ENCODE measurements at places on chromosomes 3 and 15.

GRCh38 chr3:21158861-21159542 lies 592.0 kb downstream of the ZNF385D start:
- DNase-seq = no peak

GRCh38 chr3:171172070-171172469 lies 145.6 kb upstream of the SLC2A2 start:
- DNase-seq = no peak

DNA sequence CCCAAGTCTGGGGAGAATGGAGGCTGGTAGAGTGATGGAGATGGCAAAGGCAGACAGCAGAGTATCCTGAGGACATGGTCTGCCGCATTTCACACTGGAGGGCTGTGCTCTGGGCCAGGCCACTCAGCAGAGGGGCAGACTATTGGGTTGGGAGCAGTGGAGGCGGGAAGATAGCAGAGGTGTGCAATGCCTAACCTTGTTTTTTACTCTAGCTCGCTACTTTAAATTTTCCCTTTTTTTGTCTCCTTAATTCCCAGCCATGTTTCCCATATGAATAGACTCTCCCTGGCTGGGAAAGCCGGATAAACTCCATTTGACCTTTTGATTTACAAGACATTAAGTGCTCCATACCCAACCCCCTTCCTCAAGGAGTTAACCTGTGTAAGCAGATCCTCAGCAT lies 33.5 kb upstream of the ST6GAL1 start:
- DNase-seq = no peak

- DNase-seq = no peak
Observed at GRCh38 chr15:56816781-56817180, 83.5 kb upstream of the ZNF280D start.

DNA sequence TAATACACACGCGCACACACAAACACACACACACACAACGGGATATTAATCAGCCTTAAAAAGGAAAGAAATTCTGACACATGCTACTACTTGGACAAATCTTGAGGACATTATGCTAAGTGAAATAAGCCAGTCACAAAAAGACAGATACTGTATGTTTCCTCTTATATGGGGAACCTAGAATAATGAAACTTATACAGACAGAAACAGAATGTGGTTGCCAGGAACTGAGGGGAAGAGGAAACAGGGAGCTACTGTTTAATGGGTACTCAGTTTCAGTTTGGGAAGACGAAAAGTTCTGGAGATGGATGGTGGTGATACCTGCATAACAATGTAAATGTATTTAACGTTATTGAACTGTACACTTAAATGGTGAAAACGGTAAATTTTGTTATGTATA lies 20.2 kb downstream of the ICE2 start:
- no peak for DNase-seq

GRCh38 chr3:150495563-150496168 lies 50.6 kb downstream of the SERP1 start:
- no peak for DNase-seq

GRCh38 chr3:183330881-183331280 lies 77.8 kb downstream of the B3GNT5 start:
- no peak for DNase-seq

Measured in HuH-7.5 (cell line).